ENCODE measurements at places on chromosomes 1 and 21.

DNA sequence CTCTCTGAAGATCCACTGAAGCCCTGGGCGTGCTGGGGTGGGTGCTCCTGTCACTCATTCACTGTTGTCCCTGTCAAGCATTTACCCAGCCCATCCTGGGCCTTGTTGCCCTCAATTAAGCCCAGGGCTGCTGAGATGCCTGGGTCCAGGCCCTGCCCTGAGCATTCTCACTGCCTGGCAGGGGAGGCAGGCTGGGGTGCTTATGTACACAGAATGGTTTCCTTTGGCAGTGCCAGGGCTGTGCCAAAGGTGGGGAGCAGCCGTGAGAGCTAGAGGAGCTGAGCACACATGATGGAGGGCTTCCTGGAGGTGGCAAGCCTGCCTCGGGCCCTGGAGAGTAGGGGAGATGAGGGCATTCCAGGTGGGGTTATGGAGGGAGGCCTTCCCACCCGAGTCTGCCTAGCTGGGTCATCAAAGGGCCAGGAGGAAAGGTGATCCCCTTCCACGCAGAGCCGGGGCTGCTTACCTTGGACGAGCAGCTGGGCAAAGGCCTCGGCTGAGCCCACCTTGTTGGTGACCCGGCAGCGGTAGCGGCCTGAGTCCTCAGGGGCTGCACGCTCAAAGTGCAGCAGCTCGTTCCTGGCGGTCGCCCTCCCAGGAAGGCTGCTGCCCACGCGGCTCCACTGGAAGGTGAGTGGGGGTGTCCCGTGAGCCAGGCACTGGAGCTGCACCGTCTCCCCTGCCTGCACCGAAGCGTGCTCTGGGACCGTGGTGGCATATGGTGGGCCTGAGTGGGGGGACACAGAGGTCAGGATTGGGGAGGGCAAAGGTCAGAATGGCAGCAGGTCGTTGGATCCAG lies 26.5 kb downstream of the LDLRAD2 start:
- no peak for DNase-seq

DNA sequence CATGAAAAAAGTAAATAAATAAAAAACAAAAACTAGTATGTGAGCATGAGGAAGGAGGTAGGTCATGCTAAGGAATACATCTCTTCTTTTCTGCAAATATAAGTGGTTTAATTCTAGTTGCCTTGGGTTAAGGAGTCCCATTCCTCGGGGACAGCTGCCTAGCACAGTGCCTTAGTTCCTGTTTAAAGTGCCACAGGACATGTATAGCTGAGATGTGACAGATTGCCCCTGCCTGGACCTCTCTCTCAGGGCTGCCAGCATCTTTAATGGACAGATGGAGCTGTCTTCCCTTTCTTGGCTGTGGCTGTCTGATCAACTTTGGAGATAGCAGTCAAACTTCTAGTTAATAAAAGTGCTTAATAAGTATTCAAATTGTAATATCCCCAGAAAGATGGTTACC lies 50.0 kb downstream of the TSEN15 start:
- no peak for DNase-seq

DNA sequence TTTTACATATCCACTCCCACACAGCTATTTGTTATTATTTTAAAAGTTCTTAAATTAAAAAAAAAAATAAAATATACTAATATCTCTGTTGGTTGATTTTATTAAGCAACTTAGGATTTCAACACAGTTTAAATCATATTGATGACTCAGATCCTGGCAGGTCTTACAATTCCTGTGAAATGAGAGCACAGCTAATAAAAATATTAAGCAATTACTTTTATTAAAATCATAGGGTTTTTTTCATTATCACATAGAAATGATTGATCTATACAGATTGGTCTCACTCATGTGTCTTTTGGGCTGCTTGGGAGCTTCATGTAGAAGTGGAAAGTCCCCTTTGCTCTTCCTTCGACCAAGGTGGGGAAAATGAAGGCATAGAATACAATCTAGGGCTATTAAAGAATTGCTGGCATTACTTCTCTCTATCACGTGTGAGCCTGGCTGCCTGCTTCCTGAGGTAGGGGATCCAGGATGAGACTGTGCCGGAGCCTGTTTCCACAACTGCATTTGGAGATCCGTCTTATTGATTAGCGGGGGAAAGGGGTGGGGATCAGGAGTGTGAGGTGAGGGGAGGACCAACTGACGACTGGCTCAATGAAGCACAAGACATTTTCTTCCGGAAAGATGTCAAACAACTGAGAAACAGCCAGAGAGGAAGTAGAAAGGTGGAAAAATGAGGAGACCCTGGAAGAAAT lies 858.0 kb downstream of the USP25 start:
- DNase-seq, result peak; percentile 19

GRCh38 chr1:39625462-39626273 lies 13.8 kb downstream of the HEYL start:
- no peak for DNase-seq

GRCh38 chr1:209825591-209826434 lies 2.0 kb upstream of the UTP25 start:
- DNase-seq, result peak; percentile 95

GRCh38 chr1:35656863-35657232 lies 15.5 kb upstream of the PSMB2 start:
- no peak for DNase-seq

DNA sequence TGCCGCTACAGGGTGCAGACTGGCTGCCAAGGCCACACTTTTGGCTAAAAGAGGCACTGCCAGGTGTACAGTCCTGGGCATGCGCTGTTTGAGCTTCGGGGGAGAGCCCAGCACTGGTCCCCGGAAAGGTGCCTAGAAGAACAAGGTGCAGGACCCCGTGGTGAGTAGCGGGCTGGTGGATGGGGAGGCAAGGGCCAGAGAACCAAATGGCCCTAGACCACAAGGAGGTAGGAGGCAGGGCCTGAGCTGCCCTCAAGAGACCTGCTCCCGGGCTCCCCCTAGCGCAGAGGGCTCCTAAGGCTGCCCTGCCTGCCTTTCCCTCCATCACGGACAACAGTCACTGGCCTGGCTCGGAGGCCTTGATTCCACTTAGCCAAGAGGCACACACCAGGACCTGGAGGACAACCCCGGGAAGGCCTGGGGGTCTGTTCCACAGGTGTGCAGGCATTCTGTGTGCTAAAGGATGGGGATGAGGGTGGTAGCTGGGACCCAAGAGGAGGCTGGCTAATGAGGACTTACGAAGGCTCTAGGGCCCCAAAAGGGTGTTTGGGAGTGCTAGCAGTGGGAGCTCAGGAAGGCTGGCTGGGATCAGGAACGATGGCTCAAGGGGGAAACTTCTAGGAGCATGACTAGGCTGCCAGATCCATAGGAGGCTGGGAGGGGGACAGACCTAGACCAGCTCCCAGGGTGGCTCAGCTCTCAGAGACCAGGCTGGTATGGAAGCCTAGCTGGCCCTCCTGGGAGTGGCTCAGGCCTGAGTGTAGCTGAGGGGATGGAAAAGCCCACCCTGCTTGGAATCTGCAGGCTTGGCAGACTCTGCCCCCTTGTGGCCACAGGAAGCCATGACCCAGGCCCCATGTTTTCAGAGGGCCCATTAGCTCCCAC lies 742 bp downstream of the ARTN start:
- peak; percentile 70 for DNase-seq

GRCh38 chr1:11800756-11801433 lies 4.9 kb downstream of the MTHFR start:
- DNase-seq, result no peak

DNA sequence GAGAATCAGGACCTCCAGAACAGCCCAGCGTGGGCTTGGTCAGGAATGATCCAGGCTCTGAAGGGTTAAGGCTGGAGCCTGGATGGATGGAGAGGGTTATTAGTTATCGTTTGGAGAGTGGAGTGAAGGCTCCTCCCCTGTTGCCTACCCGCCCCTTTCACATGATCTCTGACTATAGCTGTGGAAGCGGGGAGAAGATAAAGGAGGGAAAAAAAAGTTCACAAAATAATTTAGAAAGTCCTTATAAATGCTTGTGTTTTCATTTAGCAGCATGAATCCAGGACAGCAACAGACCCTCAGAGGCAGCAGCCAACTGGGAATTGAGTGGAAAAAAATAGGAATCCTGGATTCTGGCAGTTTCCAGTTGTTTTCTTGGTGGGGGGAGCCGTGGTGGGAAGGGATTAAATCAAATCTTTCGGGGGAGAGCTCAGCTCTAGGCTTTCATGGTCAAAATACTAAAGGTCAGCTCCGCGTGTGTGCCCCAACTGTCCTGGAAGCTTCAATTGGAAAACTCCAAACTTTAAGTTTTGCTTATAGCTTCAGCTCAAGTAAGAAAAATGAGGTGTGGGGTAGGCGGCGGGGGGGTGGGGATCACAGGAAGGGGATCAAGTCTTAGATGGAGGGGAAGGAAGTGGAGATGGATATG lies 595 bp upstream of the DDR2 start:
- DNase-seq, result peak; percentile 11

DNA sequence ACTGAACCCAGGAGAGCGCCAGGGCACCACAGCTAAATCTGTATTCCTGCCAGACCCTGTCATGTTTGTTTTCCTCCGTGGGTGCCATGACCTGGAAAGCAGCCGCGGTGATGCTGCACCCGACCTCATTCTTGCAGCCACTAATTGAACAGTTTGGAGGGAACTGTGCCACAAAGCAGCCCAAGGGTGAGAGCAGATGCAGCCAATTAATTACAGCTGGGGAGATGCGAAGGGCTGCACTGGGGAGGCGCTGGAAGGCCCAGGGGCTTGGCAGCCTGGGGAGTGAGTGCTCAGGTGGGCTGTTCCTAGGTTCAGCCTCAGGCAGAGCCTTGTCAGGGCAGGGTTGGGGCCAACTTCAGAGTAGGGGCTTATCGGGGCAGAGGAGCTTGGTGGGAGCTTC lies 158.4 kb upstream of the CD34 start:
- peak; percentile 97 for DNase-seq

DNA sequence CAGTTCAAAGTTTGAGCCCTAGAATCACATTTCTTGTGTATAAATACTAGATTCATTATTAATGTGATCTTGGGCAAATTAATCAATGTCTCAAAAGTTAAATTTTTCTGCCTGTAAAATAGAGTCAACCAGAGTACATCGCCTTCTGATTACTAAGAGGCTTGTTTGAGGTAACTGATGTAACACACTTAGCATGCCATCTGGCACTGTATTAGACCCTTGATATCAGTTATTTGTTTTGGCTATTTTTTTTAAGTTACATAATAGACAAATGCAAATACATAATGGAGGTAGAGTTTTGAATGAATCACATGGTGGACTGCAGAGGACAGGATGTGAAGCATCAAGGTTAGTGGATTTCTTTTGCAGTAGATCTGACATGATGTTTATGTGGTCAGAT lies 298.4 kb downstream of the ADGRL2 start:
- no peak for DNase-seq

DNA sequence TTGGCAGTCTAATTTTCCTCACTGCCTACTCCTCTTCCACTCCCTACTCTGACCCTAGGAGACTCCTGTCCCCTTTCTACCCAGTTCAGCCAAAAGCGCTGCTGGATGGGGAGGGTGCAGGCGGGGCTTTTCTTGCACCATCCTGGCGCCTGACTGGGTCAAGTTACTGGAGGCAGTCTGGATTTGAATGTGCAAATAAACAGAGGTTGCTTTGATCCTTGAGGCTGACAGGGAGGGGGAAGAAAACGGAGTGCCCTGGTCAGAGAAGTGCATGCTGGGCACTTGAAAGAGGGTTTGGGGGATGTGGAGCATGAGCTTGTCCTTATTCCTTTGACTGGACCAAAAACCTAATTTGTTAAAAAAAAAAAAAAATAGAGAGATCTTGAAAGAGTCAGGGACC lies 76.8 kb upstream of the SOX13 start:
- peak; percentile 65 for DNase-seq

GRCh38 chr21:15397258-15397657 lies 332.5 kb upstream of the NRIP1 start:
- peak; percentile 38 for DNase-seq

- no peak for DNase-seq
Observed at GRCh38 chr1:170660871-170661645, 2.9 kb upstream of the PRRX1 start.

- DNase-seq, result no peak
Observed at GRCh38 chr1:165686971-165687433, 11.4 kb downstream of the ALDH9A1 start.

DNA sequence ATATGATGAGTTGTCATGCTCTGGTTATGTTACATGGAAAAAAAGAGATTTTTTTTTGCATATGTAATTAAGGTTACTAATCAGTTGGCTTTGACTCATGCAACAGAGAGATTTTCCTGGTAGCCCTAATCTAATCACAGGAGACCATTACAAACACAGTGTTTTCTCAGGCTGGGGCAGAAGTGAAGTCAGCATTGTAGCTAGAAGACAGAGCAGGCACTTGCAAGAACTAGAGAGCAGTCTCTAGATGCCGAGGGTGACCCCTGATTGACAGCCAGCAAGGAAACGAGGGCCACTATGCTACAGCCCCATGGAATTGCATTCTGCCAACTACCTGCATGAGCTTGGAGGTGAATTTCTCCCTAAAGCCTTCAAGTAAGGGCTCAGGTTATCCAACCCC lies 151.3 kb downstream of the RUNX1 start:
- no peak for DNase-seq

Measured in NCI-H69 (cell line).